Mucosa of descending colon (tissue), 3 donors: ENCODE measurements at places on chromosomes 12 and 14.

- no peak for DNase-seq
Observed at GRCh38 chr12:72075401-72075800, 136.8 kb downstream of the TPH2 start.

DNA sequence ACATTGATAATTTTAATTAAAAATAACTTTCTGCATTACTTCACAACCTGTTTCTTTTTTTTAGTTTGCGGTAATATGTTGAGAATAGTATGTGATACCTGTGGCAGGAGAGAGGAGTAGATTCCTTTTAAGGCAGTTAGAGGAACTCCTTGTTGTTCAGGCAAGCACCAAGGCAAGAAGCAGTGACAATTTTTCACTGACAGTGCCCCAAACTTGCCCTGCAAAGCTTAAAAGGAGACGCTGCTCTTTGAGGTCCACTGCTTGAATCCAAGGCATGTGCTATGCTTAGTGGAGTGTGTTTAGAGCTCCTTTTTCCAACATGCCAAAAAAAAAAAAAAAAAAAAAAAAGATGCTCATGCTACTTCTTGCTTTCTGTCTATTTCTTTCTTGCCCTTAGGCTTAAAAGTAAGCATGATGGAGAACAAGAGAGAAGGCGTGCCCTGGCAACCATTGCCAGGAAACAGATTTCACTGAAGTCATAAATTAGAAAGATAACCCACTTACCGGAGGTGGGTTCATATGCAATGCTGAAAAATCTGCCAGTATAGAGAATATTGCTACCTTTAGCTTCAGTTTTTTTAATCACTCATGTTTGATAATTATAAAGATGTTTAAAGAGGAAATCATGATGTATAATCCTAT lies 58.3 kb upstream of the DYRK2 start:
- no peak for DNase-seq

GRCh38 chr14:90675399-90675798 lies 140.8 kb downstream of the TTC7B start:
- DNase-seq: no peak

DNA sequence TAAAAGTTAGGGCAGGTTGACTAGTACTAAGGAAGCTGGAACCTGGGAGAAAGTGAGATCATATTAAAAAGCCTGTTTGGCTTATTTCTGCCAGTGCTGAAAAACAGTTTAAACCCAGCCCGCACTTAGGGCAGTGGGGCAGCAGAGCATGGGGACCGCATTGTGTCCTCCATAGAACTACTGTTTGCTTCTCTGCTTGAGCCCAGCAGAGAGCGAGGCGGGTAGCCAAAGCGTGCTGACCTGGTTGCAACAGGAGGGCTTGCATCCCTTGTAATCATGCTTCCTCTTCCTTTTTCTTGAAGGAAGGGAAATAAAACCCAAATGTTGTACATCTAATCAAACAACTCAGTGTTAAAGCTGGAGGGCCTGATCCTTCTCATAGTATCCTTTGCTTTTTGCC lies 82.5 kb upstream of the HOXC13 start:
- DNase-seq: no peak

DNA sequence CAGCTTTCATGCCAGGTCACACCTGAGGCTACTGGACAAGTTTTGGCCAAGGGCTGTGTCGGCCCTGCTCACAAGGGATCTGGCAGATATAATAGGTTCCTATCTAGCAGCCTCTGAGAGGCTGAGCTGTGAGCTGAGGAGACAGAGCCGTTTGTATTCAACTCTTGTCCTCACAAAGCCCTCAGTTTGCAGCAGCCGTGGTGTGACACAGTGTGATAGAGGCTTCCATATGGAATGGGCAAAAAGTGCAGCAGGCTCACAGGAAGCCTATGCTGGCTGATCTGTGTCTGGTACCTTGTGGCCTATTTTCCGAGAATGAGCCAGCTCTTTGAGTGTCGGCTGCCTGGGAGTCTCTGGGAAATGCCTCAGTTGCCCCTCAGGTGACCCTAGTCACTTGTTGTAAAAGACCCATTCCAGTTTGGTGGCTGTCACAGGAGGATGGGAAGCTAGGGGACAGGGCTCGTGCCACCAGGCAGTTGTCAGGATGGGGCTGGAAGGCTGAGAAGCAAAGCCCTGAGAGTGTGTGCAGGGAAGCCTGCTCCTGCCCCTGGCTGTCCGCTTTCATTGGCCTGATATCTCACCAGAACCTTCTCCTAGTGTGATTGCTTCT lies 16.1 kb downstream of the VRTN start:
- DNase-seq: no peak
